ENCODE measurements at places on chromosomes 6 and 20.

DNA sequence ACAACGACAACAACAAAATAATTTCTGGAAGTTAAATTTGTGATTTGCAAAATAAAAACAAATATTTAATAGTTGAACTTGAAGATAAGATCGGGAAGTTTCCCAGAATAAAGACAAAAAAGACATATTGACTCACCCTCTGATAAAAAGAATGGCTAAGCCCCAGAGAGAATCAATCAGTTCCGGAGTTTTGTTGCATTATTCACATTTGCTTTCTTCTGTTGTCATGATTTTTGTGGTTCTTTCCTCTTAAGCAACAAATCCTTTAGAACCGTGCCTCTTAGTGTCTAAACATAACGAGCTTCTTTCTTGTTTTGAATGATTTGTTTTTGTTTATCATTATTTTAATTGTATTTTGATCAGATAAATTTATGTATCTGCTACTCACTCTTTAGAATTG lies 337.7 kb upstream of the PRND start:
- DNase-seq, result no peak

DNA sequence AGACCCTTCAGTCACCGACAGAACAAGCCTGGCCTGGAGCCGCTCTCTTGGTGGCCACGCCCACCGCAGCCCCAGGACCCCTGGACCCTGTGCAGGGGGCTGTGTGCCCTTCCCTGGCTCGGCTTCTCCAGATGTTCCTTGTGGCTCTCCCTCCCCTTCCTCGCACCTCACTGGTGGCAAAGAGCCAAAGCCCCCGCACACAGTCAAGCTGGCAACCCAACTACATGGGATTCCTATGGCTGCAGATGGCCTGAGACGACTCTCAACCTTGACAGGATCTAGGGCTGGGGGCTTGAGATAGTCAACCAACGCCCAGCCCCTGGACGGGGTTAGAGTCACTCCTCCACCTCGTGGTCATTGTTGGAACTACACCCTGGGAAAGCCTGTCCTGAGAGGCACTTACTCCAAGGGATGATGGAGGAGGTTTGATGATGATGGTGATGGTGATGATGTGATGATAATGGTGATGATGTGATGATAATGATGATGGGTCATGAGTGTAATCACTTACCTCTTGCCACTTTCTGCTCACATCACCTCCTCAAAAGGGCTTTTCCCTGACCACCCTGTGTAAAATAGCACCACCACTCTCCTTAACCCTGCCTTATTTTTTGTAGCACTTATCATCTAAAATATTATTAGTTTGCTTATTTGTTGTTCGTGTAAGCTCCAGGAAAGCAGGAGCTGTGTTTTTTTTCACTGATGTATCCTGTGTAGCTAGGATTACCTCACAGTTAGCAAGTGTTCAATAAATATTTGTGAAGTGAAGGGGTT lies 278.4 kb downstream of the LRFN2 start:
- DNase-seq, result peak; percentile 63

- DNase-seq, result no peak
Measured at GRCh38 chr6:127924440-127924839, 23.6 kb upstream of the THEMIS start.

GRCh38 chr20:57560554-57561355 lies at the start of gene PCK1:
Gene PCK1 (plus strand): TSS chr20:57561110. CDS start chr20:57561412, 302 bp downstream.
- DNase-seq, result no peak

DNA sequence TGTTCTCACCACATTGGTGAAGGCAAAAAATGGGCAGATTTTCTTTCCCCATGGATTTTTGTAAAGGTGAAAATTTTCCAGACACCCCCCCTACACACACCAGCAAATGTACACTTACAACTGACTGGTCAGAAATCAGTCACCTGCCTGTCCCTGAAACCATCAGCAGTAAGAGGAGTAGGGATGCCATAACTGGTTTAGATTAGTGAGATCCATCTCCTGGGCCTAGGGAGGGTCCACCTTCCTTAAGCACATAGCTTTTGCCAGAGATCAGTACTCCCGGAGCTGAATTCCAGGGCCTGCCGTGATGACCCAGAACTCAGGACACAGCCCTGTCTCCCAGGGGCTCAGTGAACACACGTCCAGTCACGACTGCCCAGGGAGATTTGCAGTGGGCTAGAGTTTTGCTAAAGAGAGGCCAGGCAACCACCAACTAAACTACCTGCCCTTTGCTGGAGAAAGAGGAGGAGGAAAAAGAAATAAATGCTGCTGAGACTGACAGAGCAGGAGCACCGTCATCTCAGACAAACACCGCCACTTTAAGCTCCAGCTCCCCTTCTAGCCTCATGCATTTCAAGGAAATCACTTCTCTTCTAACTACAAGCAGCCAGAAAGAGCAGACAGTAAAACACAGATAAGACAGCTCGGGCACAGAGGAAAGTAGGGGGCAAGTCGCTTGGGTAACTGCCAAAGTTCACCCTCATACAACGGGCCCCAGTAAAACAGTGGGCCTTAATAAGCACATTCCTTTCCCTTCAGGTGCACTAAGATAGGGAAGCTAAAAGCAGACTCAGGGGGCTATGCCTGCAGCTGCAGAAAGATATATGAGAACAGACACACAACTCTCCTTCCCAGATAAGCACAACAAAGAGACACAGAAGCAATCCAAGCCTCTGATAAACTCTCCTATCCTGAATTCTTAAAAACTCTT lies 82.6 kb upstream of the SPTLC3 start:
- DNase-seq, result no peak

- DNase-seq, result no peak
Measured at GRCh38 chr6:111522393-111523020, 39.5 kb upstream of the REV3L start.

DNA sequence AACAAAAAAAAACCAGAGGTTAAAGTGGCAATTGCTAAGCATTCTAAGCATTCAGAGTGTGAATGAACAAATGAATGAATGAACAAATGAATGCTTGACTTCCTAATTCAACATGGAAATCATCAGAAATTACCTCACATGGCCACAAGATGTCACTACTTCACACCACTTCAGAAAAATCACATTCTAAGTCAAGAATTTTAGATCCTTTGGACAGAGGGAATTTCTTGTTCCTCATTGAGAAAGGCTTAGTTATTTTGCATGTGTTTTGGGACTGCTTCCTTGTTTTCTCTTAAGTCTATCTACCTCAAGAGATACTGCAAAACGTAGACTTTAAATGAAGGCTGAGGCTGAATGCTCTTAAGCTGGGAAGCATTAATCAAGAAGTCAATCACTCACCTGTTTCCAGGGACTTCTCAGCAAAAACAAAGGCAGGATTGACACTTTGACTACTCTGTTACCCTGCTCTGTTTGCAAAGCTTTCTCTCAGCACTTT lies 120.2 kb downstream of the MBOAT1 start:
- peak; percentile 25 for DNase-seq

GRCh38 chr20:60659240-60659639 lies 592.8 kb upstream of the CDH4 start:
- no peak for DNase-seq

- DNase-seq, result no peak
Measured at GRCh38 chr6:133040803-133041419, 200.2 kb upstream of the EYA4 start.

DNA sequence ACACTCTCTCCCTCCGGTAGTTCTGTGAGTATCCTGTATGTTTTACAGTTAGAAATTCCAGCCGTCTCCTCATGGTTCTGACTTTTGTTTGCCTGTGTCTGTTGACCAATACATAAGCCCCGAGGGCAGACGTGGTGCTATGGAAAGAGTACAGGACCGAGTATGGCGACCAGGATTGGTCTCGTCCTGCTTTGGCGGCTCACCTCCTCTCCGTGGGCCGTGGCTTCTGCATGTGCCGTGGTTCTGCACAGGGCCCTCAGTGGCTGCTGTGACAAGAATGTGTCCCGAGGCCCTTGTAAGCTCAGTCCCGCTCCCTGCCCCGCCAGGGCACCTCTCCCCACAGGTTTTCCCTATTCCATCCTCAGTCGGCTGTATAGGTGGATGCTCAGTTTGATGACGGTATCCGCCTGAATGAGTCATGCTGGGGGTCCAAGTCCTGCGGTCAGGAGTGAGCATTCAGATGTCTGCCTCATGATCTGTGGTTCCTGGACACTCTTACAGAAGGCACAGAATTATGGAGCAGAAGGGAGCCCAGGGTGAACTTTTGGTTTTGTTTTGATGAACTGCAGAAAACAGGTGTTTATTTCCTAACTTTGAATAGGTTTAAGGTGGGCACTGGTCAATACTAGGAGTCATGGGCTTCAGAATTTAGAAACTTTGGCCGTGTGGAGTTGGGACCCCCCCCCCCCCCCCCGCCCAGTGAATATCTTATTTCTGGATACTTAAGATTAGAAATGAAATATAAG lies 1.2 kb downstream of the ARFGAP1 start:
- no peak for DNase-seq

GRCh38 chr20:40675599-40676221 lies 13.3 kb downstream of the MAFB start:
- DNase-seq, result no peak

DNA sequence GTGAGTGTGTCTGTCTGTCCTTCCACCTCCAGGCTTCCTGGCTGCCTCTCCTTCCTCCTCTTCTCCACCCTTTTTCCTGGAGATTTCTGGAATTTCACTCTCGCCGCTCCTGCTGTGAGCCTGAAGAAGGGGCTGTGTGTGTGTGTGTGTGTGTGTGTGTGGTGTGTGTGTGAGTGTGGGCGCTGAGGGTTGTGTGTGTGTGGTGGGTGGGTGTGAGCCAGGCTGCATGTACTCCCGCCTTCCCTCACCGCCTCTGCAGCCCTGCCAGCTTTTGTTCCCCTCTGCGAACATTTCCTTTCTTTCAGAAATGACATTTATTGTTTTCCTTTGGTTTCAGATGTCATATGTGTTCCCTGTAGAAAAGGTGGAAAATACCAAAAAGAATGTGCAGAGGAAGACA lies 76.0 kb downstream of the SRC start:
- no peak for DNase-seq

- no peak for DNase-seq
Measured at GRCh38 chr6:144886682-144887081, 601.5 kb downstream of the UTRN start.

DNA sequence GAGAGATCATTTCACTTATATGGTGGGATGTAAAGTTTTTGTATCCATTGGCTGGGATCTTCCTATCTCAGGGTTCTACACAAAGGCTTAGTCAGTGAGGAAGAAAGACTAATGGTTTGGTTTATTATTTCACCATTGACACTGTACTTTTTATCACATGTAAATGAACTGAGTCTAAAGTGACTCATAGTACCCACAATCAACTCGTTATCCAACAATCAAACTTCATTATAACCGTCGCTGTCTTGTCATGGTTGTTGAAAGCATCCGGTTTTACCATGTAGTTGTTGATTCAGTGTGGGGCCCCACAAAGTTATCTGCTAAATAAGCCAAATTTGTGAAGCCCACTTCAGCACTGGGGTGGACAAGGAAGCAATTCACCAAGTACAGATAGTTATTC lies 55.8 kb upstream of the MTRF1L start:
- no peak for DNase-seq

GRCh38 chr20:1880529-1881239 lies 14.5 kb upstream of the SIRPA start:
- DNase-seq, result no peak

- peak; percentile 83 for DNase-seq
Measured at GRCh38 chr20:62382306-62383198, 4.4 kb upstream of the RPS21 start.
